Cerebellar nuclear complex (tissue), 1 donor: ENCODE measurements at places on chromosomes 2 and 18.

GRCh38 chr2:217707131-217707611 lies 295.6 kb downstream of the TNS1 start:
- peak; percentile 17 for DNase-seq

DNA sequence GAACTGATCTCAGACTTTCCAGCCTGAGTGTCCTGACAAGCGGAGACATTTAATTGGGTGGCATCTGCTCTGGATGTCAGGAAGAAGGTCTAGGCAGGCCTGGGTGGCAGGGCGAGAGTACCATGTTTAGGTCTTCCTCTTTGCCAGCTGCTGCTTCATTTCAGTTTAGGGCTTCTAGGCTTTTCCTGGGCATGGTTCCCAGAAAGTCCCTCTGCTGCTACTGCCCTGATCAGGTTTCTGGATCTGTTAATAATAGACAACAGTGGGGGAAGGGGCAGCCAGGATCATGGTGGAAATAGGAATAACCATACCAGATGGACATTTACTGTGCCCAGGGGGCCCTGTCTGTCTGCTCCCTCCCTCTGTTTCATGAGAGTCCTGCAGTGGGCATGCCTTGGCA lies 2.3 kb upstream of the PLCD4 start:
- no peak for DNase-seq

DNA sequence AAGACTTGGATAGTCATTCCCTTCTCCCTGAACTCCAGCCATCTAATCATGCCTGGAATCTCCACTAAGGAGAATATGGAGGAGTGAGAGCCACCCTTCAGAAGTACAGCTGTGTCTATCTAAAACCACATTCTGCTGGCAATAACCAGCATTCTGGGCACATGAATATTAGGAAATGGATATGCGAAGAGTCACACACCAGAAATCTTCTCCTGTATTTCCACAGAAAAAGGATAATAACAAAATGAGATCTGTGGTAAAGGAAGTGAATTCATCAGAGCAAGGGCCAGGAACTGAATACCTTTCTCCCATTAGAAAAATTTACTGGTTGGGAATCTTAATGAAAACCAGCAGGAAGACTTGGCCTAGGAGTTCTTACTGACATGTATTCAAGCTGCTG lies 218.8 kb downstream of the SCG2 start:
- no peak for DNase-seq

DNA sequence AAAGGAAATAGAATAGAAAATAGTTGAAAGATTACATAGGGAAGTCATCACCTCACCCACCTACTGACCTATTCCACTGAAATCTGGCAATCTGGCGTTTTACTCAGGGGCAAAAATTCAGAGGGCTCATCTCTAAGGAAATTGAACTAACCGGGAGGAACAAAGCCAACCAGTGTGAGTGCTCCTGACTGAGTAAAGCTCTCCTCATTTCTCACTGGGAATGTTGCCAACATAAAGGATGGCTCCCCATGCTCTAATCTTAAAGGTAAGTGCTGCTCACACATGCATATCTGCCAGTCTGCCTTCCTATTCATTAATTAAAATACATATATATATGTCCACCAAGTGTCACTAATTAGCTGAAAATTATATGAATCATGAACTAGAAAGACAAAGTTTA lies 13.5 kb upstream of the DOK6 start:
- DNase-seq, result no peak

DNA sequence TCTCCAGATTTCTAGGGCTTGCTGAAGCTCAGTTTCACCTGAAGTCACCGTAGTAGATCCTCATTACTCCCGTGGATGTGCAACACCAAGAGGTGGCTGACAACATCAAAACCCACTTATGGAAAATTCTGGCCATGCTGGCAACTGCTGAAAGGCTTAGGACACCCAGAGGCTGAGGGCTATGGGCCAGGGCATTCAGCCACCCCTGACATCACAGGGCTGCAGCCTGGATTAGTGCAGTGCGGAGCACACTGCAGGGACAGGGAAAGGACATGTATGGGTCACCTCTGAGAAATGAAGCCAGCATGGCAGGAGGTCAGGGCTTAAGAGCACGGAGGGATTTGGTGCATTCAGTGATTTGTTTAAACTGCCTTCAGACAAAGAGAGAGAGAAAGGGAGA lies 300.6 kb downstream of the TDRD15 start:
- DNase-seq, result no peak
